ENCODE measurements at places on chromosomes 1 and 21. TPM values are rescaled to one million over a fixed set of nuclear protein-coding genes. Genes with fewer than 3 reads are reported as not detected.

GRCh38 chr1:50700214-50700613, 259.9 kb downstream of the FAF1 start:
- DNase-seq = no peak

SPRR1B gene
- not detected for total RNA-seq

TMEM183A gene
- total RNA-seq = 122 TPM

WNT9A gene
- 2.7 TPM for total RNA-seq

ST6GALNAC5 gene
- not detected for total RNA-seq

GRCh38 chr1:198641501-198641900, 2.7 kb downstream of the PTPRC start:
- no peak for DNase-seq

All from Caki2 (cell line).